ENCODE measurements at places on chromosomes 7 and 10.

- no peak for DNase-seq
Measured at GRCh38 chr7:9945131-9945530, 1028.5 kb upstream of the PHF14 start.

- DNase-seq, result no peak
Measured at GRCh38 chr7:131604841-131605279, 48.4 kb upstream of the PODXL start.

DNA sequence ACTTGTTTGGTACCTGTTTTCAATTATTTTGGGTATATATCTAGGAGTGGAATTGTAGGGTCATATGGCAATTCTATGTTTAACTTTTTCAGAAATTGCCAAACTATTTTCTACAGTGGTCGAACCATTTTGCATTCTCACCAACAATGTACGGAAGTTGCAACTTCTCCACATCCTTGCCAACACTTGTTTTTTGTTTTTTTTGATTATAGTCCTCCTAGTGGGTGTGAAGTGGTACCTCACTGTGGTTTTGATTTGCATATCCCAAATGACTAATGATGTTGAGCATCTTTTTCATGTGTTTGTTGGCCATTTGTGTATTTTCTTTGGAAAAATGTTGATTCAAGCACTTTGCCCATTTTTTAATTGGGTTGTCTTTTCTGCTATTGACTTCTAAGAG, 122.1 kb downstream of the RPS24 start:
- no peak for DNase-seq

DNA sequence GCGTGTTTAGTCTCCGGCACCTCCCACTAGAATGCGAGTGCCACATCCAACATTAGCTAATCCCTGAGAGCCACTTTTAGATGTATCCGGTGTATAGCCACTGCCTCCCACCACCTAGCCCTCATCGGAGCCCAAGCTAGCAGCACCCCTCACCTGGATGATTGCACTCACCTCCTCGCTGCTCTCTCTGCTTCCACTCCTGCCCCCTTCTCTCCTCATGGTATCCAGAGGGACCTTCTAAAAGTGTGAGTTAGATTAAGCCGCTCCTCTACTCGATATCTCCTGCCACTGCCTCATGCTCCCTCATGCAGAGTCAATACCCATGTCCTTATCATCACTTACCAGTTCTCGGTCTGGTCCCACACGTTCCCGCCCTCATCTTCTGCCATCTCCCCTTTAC, 125.3 kb downstream of the RAB11FIP2 start:
- no peak for DNase-seq

GRCh38 chr7:135647755-135648154, 14.6 kb upstream of the STMP1 start:
- no peak for DNase-seq

DNA sequence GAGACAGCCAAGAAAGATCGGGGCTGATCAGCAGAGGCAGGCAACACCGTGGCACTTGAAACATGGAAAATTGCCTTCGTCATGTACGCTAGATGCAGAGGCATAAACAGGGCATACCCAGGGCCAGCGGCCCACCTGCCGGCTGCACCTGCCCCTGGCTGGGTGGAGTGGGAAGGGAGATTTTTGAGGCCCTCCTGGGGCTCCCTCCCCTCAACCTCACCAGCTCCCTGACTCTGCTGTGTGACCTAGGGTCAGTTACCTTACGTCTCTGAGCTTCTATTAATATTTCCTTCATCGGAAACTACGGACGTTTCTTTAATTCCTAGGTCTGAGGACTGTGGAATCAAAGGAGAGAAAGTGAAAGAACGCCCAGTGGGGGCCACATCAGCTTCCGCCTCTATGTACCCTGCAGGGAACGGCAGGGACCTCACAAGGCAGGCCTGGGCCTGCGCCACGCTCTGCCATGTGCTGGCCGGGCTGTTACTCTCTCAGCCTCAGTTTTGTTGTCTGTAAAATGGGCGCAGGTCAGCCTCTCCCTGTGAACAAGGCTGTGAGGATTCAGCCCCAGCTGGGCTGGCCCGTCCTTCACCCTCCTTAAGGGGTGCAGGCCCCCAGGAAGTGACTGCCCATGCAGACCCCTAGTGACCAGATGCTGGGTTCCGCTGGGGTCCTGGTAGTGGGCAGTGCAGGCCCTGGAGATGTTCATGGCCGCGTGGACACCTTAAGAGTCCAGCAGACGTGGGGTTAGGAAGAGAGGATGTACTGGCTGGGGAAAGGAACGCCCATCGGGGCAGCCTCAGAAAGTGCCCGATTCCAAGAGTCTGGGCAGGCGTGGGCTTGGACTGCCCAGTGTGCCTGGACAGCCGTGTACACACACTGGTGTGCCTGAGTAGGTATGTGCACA, 22.7 kb downstream of the ELFN1 start:
- no peak for DNase-seq
